ENCODE measurements at places on chromosomes 4 and X.

- DNase-seq = no peak
Observed at GRCh38 chr4:12724510-12724909, 759.6 kb downstream of the RAB28 start.

DNA sequence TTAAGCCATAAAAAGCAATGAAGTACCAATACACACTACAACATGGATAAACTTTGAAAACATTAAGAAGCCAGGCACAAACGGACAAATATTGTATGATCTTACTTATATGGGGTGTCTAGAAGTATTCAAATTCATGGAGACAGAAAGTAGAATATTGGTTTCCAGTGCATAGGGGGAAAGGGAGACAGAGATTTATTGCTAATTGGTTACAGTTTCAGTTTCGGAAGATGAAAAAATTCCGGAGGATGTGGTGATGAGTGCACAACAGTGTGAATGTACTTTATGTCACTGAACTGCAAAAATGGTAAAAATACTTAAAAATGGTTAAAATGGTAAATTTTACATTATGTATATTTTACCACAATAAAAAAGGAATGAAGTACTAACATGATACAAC is 5.1 kb upstream of the PRDX4 start:
- no peak for DNase-seq

GRCh38 chrX:127764674-127765073 is 287.5 kb downstream of the ACTRT1 start:
- DNase-seq = no peak

DNA sequence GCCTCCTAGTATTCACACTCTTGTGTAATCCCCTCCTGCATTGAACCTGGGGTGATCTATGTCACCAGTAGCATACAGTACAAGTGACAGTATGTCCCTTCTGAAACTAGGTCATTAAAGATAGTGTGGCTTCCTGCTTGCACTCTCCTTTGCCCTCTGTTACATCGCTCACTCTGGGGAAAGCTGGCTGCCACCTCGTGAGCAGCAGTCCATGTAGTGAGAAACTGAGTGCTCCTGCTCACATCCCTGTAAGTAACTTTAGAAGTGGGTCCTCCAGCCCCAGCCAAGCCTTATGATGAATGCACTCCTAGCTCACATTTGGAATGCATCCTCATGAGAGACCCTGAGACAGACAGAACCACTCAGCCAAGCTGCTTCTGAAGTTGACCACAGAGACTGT is 89.8 kb upstream of the TNIP3 start:
- DNase-seq = no peak
